Naive thymus-derived CD8-positive, alpha-beta T cell (primary cell): ENCODE measurements at places on chromosomes 5 and 9.

DNA sequence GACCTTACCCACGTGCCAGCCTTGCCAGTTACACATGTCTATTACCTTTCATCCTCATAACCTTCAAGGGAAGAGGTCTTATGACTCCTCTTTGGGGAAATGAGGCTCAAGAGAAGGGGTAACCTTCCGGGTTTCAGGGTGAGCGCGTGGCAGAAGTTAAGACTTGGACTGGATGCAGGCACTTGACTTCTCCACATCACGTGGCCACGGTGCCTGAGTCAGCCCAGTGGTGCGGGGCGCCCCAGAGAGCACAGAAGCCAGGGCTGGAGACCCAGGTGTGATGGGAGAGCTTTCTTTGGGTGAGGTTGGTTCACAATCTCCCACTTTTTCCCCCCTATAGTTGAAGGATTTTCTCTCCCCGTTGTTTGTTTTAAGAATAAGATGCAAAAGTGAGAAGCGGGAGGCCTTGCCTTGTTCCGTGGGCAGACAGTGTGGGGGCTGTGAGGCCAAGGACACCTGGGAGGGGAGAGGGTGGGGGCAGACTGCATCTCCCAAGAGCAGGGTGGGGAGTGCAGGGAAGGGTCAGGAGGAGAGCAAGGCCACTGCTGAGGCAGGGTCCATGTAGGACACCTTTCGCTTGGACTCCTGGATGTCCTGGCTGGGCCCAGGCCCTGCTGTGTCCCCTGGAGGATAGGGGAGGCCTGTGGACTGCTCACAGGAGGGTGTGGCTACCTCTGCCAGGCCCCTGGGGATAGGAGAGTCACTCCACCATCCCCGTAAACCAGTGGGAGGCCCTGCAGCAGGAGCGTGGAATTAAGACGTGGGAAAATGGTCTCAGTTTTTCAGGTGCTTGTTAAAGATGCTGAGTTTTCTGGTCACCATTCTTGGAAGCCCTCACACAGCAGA is 90.0 kb upstream of the CTSL start:
- no peak for DNase-seq

- DNase-seq: peak; percentile 12
Measured at GRCh38 chr9:114452219-114453165, 52.8 kb downstream of the WHRN start.

DNA sequence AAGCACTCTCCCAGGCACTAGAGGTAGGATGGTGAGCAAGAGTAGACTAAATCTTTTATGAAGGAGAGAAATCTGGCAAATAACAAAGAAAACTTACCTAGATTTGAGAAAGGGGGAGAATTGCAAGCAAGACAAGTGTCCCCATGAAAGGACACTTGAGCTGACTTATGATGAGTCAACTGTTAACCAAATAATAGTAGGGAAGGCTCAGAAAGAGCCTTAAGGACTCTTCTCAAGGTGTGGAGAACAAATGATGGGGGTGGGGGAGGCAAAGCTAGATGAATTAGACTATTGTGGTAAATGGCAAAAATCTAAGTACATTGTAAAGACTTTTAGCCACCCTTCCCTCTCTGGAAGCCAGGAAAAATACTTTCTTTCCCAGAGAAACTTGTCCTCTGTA is 77.6 kb upstream of the RASA1 start:
- no peak for DNase-seq

DNA sequence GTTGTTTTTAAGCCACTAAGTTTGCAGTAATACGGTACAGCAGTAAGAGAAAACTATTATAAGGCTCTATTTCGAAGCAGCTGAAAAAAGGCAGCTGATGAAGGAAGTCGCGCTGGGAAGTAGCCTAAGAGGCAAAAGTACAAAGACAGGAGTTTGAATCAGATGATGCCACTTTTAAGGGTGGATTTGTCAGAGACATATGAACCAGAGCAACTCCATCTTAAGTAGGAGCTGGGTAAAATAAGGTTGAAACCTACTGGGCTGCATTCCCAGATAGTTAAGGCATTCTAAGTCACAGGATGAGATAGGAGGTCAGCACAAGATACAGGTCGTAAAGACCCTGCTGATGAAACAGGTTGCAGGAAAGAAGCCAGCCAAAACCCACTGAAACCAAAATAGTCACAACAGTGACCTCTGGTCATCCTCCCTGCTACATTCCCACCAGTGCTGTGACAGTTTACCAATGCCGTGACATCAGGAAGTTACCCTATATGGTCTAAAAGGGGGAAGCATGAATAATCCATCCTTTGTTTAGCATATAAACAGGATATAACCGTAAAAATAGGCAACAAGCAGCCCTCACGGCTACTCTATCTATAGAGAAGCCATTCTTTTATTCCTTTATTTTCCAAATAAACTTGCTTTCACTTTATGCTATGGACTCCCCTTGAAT is 91.8 kb upstream of the PRSS3 start:
- no peak for DNase-seq

DNA sequence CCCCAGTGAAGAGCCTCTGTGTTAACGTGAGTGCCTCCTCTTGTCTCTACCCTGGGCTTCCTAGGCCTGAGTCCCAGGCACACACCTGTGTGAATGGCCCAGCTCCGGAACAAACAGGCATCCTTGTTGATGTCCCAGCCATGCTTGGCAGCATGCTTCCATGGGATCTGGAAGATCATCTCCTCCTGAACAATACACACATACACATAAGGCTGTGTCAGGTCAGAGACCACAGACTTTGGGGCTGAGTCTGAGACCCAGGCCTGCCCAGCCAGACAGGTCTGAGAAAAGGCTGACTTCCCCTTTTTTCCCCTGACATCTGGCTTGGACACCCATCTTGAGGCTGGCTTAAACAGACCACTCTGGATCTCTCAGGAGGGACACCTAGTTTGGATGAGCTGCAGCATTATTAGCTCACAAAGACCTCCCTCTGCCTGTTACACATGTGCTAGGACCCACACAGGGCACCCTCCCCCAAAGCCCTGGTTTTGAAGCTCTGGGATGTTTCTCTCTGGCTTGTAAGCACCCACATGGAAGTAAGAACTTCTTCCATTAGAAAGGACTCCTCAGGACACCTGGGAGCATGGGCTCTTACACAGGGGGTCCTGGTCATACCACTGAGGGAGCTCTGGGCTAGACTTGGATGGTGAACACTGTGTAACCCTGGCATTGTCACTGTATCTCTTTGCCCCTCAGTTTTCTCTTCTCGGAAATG is 2.6 kb downstream of the IRF1 start:
- DNase-seq: peak; percentile 45

- DNase-seq: no peak
Measured at GRCh38 chr9:136370037-136370436, 3.4 kb downstream of the CARD9 start.

- DNase-seq: no peak
Measured at GRCh38 chr9:133115604-133116345, 5.3 kb downstream of the RALGDS start.

GRCh38 chr5:6873359-6873758 is 160.1 kb downstream of the TENT4A start:
- no peak for DNase-seq

DNA sequence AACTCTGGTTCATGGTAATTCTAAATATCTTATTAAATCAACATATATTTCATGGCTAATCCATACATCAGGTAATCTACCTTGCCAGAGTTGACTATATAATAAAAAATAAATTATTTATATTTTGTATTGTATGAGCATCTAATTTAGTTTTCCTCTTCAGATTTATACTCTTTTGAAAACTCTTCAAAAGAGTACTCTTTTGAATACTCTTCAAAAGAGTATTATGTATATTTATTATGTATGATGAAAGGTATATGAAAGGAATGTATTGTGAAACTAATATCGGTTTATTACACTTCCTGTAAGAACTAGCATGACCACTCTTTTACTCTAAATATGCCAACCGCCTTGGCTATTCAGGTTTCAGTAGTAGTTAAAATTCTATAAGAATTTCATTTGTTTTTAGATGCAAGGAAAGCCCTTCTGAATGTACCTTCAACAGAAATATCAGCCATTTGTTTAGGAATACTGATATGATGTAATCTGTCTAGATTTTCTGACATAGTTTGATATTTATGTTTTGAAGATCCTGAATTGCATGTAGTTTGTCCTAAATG is 178.7 kb downstream of the WDR70 start:
- DNase-seq: no peak

DNA sequence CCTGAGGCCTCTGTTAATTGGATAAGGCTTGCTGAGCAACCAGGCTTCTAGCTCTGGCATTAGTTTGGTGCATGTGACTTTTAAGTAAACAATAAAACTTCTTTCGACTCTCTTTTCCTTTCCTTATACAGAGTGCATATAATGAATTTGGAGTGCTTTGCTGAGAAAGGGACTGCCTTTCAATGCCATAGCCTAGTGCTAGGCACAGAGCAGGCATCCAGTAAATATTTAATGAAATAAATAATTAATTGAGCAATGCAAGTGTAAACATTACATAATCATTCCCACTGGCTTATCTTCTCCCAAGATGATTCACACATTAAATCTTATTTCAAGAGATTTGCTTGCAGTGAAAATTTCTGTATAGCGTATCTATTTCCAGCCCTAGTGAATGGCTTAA is 74.1 kb downstream of the NMUR2 start:
- no peak for DNase-seq

DNA sequence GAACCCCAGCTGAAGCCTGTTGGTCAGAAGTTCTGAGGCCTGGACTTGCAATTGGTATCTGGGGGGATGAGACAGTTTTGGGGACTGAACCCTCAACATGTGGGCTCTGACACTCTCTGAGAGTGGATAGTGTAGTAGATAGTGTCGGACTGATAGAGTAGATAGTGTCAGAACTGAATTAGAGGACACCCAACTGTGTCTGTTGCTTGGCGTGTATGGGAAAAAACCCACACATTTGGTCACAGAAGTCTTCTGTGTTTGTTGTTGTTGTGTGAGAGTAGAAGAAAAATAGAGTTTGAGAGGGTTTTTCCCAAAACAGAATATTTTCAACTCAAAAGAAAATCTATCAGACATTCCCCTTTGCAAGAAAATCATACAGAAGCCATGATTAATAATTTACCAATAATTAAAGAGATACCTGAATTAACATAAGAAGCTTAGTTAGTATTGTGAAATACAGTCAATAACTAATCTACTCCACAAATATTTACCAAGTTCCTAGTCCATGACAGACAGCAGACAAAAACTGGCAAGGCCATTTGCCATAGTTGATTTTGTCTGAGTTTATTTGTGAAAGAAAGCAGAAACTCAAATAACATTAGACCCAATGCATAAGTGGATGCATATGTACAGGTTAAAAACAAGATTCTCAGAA is 170.9 kb downstream of the CTNND2 start:
- DNase-seq: no peak

DNA sequence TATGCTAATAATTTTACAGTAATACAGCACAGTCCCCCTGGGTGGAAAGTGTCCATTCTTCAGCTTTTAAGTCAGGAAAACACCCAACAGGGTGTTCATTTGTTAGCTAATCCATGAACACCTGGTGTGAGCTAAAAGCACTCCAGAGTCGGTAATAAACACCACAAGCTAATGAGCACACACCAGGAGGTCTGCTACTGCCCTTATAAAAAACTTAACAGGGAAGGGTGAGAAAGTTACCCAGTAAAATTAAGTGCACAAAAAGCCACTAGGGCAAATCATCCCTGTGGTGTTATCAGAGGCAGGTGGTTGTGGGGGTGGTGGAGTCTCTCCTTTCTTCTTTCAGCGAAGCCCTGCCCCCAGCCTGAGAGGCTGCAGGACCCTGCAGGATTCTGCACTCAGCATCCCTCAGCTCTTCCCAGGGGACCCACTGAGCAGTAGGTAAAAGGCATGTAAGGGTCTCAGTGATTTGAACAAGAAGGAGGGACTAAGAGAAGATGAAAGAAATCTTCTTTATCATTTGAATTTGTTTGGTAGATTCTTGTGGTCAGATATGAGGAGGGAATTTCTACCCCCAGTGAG is 14.4 kb downstream of the GDNF start:
- DNase-seq: no peak

GRCh38 chr5:93704996-93705395 is 36.4 kb downstream of the POU5F2 start:
- DNase-seq: no peak
